AG10803 (cell line): ENCODE measurements at places on chromosomes 1 and 21.

DNA sequence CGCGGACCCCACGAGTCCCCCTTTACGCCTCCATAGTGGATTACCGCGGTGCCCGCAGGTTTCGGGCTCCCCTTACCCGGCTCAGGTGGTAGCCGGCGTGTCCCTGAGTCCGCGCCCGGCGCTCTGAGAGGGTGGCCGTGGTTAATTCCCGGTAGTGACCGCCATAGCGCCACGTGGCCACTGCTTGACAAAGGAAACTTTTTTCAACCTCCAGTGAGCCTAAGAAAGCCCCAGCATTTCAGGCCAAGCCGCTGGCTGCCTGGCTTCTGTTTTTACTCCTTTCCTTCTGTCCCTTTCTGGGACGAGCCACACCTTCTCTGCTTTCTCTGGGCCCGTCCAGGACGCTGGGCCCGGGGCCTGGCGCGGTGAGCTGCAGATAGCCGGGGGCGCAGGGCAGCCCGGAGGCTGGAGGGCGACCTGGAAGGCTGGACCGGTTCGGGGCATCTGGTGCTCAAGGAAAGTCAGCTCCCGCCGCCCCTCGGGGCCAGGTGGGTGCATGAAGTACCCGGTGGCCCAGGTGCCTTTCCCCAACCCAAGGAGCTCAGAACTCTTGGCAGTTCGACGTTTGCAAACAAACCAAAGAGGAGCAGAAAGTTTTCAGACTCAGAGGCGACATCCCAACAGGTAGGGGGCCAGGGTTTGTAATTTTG lies 540 bp upstream of the C1orf198 start:
- DNase-seq = no peak

DNA sequence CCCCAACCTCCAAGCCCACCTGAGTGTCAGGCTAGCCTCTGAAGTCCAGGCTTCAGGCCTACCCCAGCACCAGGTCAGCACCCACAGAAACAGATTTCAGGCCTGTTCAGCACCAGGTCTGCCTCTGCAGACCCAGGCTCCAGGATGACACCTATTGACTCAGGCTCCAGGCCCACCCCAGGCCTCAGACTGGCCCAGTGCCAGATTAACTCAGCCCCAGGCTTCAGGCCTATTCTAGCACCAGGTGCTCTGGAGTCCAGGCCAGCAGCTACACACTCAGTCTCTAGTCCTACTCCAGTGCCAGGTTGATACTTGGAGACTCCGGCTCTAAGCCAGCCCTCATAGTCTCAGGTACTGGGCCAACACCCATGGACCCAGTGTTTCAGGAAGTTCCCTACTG lies 541.7 kb upstream of the PBX1 start:
- no peak for DNase-seq

- no peak for DNase-seq
Observed at GRCh38 chr1:228231189-228231588, 23.3 kb downstream of the OBSCN start.

DNA sequence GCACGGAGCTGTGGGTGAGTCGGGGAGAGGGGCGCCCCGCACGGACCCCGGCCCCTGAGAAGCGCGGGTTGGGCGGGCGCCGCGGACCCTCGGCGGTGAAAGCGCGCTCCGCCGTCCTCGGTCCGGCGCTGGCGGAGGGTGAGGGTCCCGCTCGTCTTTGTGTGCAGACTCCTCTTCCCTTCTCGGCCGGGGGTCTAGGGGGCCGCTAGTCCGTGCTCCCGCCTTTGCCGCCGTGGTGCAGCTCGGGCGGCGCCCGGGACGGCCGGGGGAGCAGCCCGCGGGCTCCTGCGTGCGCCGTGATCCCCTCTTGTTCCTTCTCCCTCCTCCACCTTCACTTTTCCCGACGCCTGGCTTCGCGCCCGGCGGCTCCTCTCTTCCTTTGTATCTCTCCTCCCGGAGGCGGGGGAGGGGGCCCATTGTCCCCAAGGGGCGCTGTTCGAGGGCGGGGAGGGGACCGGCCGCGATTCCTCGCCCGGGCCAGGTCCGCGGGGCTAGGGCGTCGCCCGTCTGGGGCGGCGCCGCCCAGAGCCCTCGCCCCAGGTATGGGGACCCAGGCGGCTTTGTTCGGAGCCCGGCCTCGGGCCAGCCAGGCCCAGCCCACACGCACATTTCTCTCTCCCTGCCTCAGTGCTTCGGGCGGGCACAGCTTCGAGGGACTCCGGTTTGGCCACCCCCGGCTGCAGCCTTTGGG lies 519 bp downstream of the FNBP1L start:
- no peak for DNase-seq

DNA sequence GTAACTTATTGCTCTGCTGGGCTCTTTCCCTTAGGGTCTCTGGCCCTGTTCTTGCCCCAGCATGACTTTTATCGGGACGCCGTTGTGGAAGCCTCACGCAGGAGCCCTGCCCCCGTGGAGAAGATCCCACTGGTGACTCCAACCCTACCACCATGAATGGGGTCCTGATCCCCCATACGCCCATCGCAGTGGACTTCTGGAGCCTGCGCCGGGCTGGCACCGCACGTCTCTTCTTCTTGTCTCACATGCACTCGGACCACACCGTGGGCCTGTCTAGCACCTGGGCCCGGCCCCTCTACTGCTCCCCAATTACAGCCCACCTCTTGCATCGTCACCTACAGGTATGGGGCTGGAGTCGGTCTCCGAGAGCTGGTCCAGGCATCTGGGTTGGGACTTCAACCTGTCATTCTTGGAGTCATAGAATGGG lies 322 bp downstream of the DCLRE1B start:
- no peak for DNase-seq

GRCh38 chr1:115227346-115228082 lies 110.5 kb downstream of the NGF start:
- DNase-seq = peak; percentile 90

DNA sequence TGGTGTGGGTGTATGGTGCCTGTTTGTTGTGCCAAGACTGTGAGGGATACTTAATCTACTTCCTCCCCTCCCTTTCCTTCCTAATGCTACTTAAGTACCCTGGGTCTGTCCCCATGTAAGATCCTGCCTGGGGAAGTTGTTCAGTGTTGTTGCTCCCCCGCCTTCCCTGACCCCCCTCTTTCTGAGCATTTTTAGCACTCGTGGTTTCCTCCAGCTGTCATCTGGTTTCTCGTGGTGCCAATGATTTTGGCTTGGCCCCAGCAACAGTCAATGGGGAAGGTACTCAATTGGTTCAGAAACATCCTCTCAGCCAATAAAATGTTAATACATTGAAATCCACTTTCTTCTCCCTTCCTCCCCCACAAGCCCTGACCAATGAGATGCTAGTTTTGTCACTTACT lies 8.0 kb upstream of the B4GALT3 start:
- DNase-seq = peak; percentile 88

DNA sequence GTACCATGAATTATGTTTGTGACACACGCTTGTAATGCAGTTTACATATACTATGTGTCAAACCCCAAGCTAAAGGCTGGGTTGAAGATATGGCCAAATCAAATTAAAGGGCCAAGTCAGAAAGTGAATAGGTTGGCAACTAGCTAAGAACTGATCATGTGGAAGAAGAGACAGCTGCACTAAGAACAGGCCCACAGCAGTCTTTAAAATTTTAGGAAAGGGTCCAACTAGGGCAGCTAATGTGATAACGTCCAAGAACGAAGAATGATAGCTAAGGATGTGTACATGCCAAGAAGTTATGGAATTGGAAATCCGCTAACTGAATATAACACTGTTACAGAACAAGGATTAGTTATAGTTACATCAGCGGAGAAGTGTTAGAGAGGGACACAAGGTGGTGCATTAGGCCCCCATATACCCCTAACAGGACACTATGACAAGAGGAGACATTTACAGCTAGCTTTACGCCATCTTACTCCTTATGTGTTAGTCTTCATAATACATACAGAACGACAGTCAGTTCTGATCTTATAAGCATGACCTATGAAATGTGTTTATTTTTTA lies 6.5 kb upstream of the RNF2 start:
- DNase-seq = no peak

DNA sequence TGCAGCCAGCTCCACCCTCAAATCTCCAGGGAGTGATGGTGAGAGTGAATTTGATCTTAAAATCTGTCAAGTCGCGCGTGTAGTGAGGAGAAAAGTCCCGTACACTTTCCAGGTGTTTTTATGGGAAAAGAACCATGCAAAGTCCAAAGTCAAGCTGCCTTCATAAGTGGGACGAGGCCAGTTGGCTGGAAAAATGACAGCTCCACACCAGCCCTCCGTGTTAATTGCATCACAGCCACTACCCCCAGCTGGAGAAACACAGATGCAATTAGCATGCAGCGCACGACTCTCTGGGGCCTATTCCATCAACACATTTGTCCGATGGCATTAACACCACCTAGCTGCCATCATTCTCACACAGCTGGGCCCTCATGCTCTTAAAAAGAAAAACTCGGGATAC lies 68.4 kb downstream of the KLHDC7A start:
- no peak for DNase-seq

DNA sequence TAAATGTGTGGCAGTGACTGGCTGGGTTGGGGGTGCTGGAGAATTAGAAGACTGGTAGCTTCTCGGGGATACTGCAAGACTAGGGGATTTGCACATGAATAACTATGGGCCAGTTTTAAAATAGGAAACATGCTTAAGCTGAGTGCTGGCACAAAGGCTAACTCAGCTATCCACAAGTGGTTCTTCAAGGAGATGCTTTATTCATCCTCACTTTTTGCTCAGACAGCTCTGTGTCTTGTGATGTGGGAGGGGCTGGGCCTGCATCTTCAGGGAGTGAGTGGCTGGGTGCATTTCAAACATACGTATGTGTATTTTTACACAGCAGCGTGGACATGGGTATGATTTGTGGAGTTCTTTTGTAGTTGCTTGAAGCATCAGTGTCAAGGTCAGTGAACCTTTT lies 2.3 kb downstream of the COQ8A start:
- no peak for DNase-seq

GRCh38 chr1:221643404-221644144 lies 98.3 kb downstream of the DUSP10 start:
- DNase-seq = no peak

DNA sequence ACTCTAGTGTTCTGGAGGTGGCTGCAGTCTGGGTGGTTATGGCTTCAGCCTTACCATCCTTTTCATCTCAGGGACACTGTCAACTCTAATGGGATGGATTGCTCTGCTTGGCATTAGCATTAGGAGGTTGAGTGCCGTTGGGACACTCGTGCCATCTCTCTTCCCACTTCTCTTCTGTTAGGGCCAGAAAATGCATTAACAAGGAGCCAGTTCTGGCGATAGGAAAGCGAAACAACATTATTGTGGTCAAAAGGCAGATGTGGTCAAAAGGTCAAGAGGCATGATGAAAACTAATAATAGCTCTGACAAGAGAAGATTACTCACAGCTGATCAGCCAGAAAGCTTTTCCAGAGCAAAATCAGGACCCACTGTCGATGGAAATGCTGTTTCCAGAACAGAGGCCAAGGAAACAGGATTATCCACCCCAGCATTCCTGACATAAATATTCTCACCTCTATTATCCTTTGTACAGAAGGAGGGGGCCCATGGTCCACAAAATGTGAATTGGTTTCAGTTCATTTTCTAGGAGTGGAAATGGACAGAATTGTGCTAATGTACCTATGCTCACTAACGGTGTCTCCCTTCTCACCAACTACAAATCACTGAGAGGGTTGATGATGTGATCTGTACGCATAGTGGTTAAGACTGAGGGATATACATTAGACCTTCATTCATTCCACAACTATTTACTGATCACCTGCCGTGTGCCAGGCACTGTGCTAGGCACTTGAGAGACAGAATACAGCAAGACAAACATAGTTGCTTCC lies 72.0 kb downstream of the ST6GALNAC5 start:
- peak; percentile 80 for DNase-seq

GRCh38 chr1:185987611-185988321 lies 253.6 kb downstream of the HMCN1 start:
- DNase-seq = no peak

GRCh38 chr1:87542697-87543096 lies 214.0 kb downstream of the LMO4 start:
- DNase-seq = no peak

DNA sequence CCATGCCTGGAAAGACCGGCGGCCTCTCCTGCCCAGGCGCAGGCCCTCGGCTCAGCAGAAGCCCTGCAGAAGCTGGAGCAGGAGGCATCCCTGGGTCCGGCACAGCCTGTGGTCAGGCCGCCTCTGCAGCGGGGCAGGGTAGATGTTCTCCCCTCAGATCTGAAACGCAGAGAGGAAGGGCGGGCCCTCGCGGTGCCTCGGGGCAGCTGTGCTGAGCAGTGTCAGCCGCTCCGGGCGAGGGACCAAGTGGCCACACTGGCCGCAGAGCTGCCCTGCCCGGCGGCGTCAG lies 175.3 kb upstream of the ARHGEF16 start:
- no peak for DNase-seq

DNA sequence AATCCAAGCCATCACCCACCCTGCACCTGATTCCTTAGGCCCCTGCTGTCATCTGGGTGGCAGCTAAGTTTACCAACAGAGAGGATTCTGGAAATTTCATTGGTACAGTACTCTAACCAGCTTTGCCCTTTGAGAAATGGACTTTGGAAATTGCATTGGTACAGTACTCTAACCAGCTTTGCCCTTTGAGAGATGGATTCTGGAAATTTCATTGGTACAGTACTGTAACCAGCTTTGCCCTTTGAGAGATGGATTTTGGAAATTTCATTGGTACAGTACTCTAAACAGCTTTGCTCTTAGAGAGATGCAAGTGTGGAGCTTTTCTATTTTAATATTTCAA lies 42.5 kb downstream of the MAB21L3 start:
- DNase-seq = no peak

DNA sequence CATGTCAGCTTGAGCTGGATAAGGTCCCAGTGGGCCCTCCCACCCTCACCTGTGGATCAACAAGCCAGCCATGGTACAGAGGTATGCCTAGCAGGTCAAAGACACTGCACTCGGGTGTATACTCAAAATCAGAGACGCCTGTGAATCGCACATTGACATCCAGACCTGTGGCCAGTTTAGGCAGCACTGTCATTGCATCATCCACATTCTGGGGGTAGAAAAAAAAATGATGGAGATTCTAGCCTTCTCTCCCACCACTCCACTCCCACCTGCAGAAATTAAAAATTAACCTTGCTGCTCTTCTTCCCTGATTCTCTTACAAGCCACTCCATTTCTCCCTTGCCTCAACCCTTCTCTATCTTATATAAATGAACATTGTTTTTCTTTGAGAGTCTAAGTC lies 6.3 kb downstream of the MINDY1 start:
- DNase-seq = no peak

- no peak for DNase-seq
Observed at GRCh38 chr1:178025613-178026356, 55.9 kb upstream of the SEC16B start.

GRCh38 chr21:27240839-27241238 lies 274.0 kb upstream of the ADAMTS5 start:
- DNase-seq = no peak

GRCh38 chr1:216212826-216213225 lies 210.4 kb downstream of the USH2A start:
- no peak for DNase-seq

- DNase-seq = peak; percentile 96
Observed at GRCh38 chr1:15028102-15028501, 125.4 kb upstream of the TMEM51 start.
